Fibroblast of the aortic adventitia (primary cell): ENCODE measurements at places on chromosomes 2 and 18. TPM values are rescaled to one million over a fixed set of nuclear protein-coding genes. Genes with fewer than 3 reads are reported as not detected.

- no peak for DNase-seq
These were observed 148.8 kb downstream of the HRH4 start for GRCh38 chr18:24609254-24609653.

- DNase-seq = peak; percentile 8
These were observed 115.2 kb downstream of the ZNF236 start for GRCh38 chr18:76937597-76937996.

GRCh38 chr2:218471036-218471435 lies 52.1 kb downstream of the VIL1 start:
- no peak for DNase-seq

GRCh38 chr2:3290655-3291054 lies 87.0 kb downstream of the EIPR1 start:
- no peak for DNase-seq

- DNase-seq = no peak
These were observed 34.1 kb downstream of the RIT2 start for GRCh38 chr18:43081396-43081795.

- peak; percentile 42 for DNase-seq
These were observed 1167.9 kb downstream of the DSC3 start for GRCh38 chr18:29874519-29875098.

DNA sequence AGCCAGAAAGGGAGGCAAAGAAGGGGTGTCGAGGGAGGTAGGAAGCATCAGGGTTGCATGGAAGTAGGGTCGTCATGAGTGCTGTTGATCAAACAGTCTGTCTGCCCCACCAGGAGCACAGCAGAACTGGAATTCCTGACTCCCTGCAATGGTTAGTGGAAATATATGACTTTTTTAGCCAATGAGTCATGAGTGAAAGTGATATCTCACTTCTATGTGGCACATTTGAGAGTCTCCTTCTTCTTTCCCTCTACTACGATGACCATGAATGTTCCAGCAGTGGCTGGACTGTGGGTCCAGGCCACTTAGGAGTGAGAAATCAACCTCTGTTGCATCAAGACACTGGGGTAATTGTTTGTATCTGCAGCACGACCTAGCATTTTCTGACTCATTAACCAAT lies 199.5 kb downstream of the TTC32 start:
- no peak for DNase-seq

DNA sequence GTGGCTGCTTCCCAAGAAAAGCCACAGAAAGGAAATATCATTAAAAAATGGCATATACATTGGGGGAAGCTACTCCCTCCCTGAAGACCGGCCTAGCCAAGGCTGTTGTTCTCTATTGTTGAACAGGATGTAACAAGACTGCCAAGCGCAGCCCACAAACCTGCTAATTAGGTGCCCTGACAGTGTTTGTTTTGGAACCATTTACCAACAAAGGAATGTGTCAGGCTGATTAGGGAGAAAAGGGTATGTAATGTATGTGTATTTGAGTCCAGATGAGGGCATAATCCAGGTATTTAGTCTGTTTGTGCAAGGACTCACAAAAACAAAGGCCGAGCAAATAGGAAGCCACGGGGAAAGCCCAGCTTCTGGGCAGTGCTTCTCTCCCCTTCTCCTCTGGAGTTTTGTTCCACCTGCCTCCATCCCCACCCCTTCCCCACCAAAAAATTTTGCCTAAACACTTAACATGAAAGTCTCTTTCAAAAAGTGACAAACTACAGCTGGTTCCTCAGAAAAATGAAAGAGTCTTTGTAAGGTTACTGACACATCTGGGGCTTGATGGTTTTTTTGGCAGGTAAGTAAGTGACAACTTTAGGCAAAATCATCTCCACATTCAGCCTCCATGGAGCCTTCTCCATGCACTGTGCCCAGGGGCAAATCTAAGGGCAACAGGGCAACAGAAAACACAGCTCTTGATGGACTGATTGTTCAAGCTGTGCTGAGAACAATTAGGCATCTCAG lies 78.3 kb upstream of the FZD5 start:
- DNase-seq = peak; percentile 69

DNA sequence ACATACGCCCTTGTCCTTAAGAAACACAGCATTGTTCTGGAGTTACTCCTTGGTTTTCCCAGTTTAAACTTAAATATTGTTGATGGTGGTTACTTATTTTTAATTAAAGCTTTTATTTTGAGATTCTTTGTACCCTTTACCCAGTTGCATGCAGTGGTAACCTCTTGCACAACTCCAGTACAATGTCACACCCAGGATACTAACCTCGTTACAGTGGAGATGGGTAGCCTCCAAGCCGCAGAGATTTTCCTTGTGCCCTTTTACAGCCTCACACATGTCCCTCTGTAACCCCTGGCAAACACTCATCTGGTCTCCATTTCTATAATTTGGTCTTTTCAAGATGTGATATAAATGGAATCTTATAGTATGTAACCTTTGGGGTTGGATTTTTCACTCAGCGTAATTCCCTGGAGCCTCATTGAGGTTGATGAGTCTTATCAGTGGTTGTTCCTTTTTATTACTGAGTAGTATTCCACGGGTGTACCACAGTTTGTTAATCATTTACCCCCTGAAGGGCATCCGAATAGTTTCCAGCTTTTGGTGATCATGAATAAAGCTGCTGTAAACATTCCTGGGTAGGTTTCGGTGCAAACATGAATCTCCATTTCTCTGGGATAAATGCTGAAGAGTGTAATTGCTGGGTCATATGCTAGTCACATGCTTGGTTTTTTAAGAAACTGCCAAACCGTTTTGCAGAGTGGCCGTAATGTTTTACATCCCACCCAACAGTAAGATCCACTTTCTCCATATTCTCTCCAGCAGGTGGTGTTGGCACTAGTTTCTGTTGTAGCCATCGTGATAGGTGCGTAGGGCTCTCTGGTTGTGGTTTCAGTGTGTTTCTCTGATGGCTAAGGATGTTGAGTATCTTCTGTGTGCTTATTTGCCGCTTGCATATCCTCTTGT lies 68.6 kb downstream of the DGKD start:
- DNase-seq = no peak

DNA sequence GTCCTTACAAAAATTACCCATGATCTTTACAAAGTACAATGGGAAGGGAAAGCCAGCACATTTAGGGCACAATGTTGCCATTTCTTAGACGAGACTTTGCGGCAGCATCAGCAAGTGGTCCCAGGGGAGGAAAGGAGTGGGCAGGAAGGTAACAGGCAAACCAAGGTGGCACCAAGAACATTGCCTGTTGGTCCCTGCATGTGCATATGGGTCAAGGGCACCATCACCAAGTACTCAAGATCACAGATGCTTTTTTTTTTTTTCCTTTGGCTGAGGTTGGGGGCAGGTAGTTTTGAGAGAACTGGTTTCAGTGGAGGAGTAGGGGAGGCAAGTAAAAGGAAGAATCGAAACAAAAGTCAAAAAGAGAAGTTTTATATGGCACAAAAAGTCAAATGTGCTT lies 752 bp upstream of the CYTIP start:
- no peak for DNase-seq

DNA sequence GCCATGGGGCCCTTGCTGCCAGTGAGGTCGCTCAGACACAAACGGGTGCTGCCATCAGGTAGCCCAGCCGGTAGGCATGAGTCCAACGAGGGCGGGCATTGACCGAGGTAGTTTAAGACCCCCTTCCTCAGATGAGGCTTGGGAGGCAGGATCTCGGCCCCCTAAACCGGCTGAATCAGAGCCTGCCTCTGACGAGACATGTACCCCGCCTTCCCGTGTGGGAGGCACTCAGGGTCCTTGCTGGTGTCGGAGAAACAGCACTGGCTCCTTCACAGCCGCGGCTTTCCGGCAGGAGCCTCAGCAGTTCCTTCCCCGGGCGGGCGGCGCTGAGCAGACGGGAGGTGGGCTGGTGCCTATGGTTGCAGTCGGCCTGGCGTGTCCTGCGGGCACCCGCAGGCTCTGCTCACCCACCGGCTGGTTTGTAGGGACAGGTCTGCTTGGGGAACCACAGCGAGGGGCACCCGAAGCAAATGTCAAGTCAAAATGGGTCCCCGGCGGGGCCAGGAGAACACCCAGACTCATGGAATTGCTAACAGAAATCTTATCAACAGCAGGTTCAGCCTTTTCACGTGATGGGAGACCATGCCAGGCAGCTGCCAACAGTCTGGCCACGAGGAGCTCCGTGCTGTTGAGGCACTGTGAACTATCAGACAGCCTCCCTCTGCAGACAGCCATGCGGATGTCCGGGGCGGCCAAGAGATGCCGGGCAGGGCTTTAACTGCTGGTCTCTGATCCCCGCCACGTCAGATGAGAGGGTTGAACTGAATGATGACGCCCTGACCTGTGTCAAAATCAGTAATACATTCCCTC lies 2.8 kb downstream of the KCNG2 start:
- no peak for DNase-seq

DNA sequence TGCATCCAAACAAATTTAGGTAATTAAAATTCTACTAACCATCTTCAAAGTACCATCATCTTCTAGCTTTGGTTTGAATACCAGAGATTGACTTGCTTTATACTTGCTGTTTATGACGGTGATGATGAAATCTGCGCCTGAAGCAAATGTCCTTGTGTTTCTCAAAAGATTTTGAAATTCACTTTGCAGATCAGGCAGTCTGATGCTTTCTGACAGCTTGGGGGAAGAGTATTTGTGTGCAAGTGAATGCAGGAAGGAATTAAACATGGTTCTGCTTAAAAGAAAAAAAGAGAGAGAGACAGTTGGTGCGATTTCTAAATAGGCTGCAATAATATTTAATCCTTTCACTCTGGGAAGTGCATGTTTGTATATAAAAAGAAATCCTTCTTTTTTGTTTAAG lies 29.6 kb downstream of the CSRNP3 start:
- DNase-seq = no peak

- no peak for DNase-seq
These were observed 24.1 kb downstream of the SLC40A1 start for GRCh38 chr2:189556526-189556925.

- DNase-seq = no peak
These were observed 332.8 kb upstream of the MAP2 start for GRCh38 chr2:209091056-209091455.

DNA sequence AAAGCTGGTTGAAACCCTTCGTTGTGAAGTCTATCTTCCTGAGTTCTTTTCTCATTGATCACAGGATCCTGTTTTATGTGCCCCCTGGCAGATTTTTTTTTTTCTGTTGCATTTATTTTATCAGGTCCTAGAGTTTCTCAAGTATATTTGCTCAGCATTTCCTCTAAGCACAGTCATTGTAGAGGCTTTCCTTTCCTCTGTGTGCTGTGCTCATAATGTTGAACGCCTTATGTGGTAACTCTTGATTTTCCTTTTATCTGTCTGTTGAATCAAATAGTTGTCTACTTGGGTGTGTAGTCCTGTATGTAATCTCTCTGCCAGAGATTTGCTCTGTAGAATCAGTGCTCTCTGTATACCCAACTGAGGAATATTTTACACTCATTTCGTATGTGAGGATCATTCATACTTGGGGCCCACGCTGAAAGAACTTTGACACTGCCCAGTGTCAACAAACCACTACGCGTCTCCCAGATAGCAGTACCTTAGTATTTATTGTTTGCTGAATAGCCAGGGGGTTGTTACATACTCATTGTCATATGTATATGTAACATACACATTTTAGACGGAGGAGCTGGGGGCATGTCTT lies 118.2 kb downstream of the CTNNA2 start:
- no peak for DNase-seq

GRCh38 chr2:127576433-127577207 lies 41.1 kb downstream of the MYO7B start:
- peak; percentile 85 for DNase-seq

GRCh38 chr2:233033672-233034071 lies 1.2 kb downstream of the NEU2 start:
- DNase-seq = peak; percentile 49

DNA sequence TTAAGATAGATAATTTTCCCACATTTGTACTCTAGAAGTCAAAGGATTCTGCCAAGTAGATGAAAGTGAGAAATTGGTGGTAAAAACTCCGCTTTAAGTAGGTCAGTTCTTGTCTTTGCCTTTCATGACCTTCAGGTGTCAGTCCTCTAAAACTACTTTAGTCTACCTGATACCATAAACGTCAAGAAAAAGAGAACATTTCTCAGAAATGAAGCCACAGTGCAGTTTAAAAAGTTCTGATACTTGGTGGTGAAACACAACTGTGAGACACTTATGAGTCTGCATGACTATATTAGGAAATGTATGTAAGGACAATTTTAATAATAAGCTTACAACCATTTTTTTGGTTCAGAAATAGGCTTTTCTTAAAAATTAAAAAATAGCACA lies 583.3 kb downstream of the SATB2 start:
- DNase-seq = no peak

GRCh38 chr18:58105206-58105887 lies 61.3 kb downstream of the NEDD4L start:
- peak; percentile 15 for DNase-seq

GRCh38 chr18:74493689-74494088 lies 2.5 kb upstream of the CNDP2 start:
- DNase-seq = peak; percentile 77

DNA sequence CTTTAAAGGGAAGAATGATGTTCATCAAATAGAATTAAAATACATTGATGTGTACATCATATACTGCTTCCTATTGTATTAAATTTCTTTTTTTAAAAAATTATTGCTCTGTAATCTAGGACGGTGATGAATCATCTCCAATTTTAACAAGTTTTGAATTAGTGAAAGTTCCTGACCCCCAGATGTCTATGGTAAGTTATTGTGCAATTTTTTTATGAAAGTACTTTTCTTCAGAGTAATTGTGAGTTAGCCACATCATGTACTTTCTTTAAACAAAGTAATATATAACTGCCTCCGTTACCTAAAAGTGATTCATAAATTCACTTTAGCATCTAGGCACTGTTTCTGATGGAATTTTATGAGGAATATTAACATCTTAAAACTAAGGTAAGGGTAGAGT lies 38.1 kb downstream of the PIK3C3 start:
- no peak for DNase-seq

- no peak for DNase-seq
These were observed 74.7 kb downstream of the SMAD7 start for GRCh38 chr18:48875942-48876511.

DNA sequence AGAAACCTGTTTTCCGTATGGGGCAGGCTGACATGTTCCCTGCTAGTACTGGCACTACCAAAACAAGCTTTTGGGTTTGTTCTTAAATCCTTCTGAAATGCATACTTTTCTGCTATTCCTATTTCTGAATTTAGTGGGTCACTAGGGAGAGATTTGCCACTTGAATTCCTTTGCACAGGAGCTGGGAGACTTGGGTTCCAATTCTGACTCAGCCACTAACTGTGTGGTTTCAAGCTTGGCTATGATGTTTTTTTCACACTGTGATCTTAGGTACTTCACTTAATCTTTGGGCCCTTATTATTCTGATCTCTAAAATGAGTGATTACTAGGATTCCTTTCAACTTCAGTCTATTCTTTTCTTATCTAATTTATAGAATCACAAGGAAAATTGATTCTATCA lies 105.5 kb downstream of the BCL11A start:
- DNase-seq = no peak

The PCBP1 gene
- 13.0 and 68.5 TPM in 2 replicates for total RNA-seq

The KYNU gene
- under 0.01 and 1.3 TPM in 2 replicates for total RNA-seq

The RMDN2 gene
- 9.6 and 14.9 TPM in 2 replicates for total RNA-seq

The TET3 gene
- 2.4 and 6.1 TPM in 2 replicates for total RNA-seq

The MOCOS gene
- total RNA-seq = 3.5 and 13.1 TPM in 2 replicates

The UGT1A4 gene
- total RNA-seq = not detected in 2 replicates

The FBXO48 gene
- total RNA-seq = under 0.01 and 0.99 TPM in 2 replicates

The COL4A4 gene
- 1.1 and 2.6 TPM in 2 replicates for total RNA-seq

The CKAP2L gene
- total RNA-seq = 2.7 and 26.4 TPM in 2 replicates

The KCNS3 gene
- total RNA-seq = 0.36 TPM in 1 of 2 replicates, not detected in the other

The CRYBA2 gene
- not detected in 2 replicates for total RNA-seq

The ACTR2 gene
- 97.1 and 127 TPM in 2 replicates for total RNA-seq

The SAG gene
- not detected in 2 replicates for total RNA-seq

The RAB17 gene
- total RNA-seq = 0.54 and 3.5 TPM in 2 replicates

The M1AP gene
- not detected in 2 replicates for total RNA-seq

The ST8SIA5 gene
- 0.90 TPM in 1 of 2 replicates, not detected in the other for total RNA-seq

The MREG gene
- 2.2 and 2.8 TPM in 2 replicates for total RNA-seq

The ADCYAP1 gene
- total RNA-seq = 0.16 and 0.72 TPM in 2 replicates

The ITGB1BP1 gene
- total RNA-seq = 34.8 and 80.9 TPM in 2 replicates

The PSMA8 gene
- total RNA-seq = not detected in 2 replicates
